ENCODE measurements at places on chromosomes 1 and 21.

GRCh38 chr1:46301808-46302640 is 1.4 kb downstream of the LRRC41 start:
- peak; percentile 47 for DNase-seq

DNA sequence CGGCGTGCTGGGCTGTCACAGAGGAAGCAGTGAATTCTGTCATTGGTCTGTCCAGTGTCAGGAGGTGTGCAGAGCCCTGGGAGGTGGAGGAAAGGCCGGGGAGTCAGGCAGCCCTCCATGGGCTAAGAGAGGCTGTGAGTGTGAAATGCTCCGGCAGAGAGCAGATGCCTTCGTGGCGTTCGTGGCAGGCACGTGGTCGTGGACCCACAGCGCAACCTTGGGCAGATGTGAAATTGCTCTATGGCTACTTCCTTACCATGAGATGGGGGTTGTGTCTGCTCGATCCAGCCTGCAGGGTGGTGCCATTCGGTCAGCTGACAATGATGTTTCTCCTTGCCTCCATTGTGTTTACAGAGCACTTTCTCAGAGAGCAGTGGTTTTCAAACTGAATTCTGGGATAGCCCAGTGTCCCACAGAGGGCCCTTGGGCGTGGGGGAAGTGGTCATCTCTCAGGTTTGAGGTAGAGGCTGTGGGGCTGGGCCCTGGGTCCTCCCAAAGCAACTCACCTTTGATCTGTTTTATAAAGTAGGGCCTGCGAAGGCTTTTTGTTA is 27.9 kb downstream of the TNFRSF1B start:
- DNase-seq, result no peak

GRCh38 chr1:150309758-150310508 is 11.4 kb upstream of the PRPF3 start:
- no peak for DNase-seq

GRCh38 chr1:24910751-24911650 is 19.1 kb downstream of the RUNX3 start:
- no peak for DNase-seq

DNA sequence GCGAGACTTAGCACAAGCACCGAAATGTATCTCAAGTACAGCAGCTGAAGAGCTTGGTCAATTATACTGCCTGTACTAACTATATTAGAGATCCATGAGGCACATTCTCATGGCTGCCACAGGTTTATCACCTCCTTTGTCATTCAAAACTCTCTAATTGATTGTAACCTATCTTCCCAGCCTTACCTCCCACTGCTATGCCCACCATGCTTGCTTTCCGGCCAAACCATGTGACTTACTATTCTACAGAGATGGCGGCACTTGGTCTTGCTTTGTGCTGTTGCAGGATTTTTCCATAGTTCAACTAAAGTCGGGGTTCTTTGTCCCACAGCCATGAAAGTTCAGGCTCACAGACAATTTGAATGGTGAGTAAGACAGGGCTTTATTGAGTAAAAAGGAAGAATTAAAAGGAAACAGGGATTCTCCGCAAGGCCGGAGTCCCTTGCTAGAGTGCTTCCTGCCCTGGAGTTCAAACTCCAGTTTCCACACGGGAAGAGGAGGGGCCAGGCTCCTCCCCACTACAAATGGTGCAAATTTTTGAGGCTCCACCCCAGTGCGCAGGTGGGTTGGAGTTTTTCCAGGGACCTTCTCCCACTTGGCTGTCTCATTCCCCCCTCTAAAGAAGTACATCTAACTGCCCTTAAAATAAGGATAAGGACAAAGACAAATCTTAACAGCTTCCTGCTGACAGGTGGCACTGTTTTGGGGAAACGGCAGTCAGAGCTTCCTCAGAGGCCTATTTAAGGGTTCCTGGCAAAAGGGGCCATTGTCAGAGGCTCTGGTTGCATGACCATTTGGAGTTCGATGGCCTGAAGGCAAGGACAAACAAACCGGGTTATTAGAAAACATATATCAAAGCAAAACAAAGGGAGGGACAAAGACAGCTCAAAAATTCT is 28.7 kb downstream of the FMO2 start:
- DNase-seq, result no peak

GRCh38 chr1:196373798-196374197 is 234.4 kb downstream of the KCNT2 start:
- DNase-seq, result no peak

All from fibroblast of skin of abdomen (primary cell).